ENCODE measurements at places on chromosomes 2 and 18.

- no peak for DNase-seq
Measured at GRCh38 chr2:192072778-192073177, 122.0 kb downstream of the TMEFF2 start.

DNA sequence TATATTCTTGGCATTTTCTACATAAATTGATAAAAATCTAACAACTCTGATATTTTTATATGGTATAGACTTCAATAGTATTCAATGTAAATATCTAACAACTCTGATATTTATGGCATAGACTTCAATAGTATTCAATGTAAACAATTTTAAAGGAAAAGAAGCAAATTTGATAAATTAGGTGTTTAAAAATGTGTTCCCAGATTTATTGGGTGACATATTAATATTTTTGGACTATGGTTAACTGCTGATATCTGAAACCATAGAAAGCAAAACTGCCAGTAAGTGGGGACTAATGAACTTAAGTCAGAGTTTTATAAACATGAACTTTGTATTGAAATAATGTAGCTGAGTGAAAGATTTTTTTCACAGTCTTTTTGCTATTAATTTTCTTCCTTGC, 1576.0 kb upstream of the DDX18 start:
- DNase-seq: no peak

DNA sequence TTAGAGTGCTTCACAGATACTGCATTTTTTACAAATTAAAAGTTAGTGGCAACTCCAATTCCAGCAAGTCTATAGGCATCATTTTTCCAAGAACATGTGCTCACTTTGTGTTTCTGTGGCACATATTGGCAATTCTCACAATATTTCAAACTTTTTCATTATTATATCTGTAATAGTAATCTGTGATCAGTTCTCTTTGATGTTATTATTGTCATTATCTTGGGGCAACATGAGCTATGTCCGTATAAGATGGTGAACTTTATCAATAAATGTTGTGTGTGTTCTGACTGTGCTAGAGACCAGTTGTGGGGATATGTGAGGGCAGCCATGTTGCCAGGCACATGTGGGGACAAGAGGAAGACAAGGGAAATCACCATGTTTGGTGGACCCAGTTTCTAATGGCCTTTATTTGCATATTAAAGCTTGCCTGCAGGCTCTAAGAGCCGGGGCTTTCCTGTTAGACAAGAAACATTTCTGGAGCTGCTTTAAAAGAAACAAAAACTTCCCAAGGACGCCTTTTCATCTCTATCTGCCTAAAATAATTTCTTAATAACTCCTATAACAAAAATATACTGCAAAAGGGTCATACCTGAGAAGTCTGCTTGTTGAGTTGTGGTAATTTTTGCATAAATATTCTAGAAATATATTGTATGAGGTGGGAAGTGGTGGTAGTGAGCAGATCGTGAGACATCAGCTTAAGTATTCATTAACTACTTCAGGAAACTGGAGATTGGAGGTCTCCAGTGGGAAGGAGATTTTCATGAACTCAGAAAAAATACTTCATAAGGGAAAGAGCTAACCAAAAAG, 37.2 kb downstream of the KYNU start:
- no peak for DNase-seq

- DNase-seq: no peak
Measured at GRCh38 chr18:67728364-67728763, 211.8 kb upstream of the DSEL start.

All from activated CD4-positive, CD25-positive, alpha-beta regulatory T cell (primary cell).